ENCODE measurements at places on chromosomes 1 and 21.

GRCh38 chr1:9905010-9905409 is 5.1 kb downstream of the CTNNBIP1 start:
- peak; percentile 57 for DNase-seq

DNA sequence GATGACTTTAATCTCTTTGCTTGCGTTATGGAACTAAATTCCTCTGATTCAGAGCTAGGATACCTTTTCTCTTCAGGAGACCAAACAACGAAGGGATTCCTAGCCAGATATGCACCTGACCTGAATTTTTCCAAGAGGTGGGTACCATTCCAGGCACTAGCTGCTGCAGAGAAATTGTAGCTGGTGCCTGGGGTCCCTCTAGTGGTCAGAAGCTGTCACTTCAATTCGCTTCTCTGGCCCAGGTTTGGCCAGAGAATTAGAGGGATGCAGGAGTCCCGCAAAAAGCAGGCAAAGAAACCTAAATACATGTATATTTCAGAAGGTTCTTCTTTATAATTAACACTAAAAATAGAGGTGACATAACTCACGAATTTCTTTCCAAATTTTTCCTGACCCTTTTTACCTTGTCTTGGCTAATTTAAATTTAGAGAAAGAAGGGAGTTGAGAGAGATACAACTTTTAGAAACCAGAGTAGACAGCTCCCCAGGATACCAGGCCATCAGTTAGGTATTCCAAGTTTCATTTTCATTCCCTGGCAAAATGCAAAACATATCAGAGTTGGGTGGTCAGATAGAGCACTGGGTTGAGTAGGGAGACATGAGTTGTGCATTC is 9.6 kb downstream of the ACKR1 start:
- peak; percentile 32 for DNase-seq

DNA sequence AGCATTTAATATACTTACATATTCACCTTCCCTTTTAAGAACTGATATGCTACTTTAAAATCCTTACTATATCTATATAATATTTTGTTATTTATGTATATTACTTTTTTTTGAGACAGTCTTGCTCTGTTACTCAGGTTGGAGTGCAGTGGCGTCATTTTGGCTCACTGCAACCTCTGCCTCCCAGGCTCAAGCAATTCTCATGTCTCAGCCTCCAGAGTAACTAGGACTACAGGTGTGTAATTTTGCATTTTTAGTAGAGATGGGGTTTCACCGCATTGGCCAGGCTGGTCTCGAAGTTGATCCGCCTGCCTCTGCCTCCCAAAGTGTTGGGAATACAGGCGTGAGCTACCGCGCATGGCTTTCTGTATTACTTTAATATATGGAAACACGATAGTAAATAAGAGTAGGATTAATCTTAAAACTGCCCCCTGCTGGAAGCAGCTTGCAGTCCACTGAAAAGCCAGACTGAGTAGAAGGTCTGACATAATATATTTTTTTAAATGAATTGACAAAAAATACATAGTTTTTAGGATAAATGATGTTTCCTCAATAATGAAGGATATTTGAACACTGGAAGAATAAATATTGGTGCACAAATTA is 24.4 kb downstream of the RCAN3 start:
- DNase-seq = peak; percentile 29

DNA sequence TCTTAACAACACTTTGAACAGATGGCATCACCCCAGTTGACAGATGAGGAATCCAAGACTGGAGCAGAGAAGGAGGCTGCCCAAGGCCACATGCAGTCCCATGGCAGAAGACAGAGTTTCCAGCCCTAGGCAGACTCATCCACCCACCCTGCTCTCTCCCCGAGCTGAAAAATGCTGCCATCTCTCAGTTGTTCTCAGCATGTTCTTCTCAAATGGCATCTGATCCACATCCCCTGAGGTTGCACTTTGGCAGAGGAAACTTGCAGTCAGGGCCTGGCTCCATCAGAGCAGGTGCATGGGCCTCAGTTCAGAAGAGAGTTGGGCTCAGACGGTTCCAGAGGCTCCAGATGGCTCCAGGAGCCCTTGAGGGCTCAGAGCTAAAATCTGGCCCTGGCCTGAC is 709.4 kb downstream of the MATN1 start:
- DNase-seq = no peak

DNA sequence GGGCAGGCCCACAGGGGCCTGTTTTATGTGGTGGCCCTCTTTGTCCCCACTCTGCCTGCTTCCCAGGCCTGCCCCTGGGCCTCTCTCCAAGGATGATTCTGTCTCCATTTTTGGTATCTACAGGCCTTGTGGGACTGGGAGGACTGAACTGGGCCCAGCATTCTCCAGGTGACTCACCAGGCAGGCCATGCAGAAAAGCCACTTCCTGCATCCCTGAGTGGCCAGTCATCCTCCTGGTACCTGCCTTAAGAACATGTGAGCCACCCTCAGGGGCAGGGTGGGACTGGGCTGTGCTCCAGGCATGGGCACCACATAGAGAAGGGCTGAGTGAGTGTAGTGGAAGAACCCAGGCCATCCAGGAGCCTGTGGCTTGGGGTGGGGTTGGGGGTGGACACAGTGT is 20.0 kb upstream of the BCAR3 start:
- peak; percentile 100 for DNase-seq
